CMK (cell line): ENCODE measurements at places on chromosomes 7 and 10.
A peak's percentile ranks its signal among the peaks of the same experiment; 100 is the strongest.

DNA sequence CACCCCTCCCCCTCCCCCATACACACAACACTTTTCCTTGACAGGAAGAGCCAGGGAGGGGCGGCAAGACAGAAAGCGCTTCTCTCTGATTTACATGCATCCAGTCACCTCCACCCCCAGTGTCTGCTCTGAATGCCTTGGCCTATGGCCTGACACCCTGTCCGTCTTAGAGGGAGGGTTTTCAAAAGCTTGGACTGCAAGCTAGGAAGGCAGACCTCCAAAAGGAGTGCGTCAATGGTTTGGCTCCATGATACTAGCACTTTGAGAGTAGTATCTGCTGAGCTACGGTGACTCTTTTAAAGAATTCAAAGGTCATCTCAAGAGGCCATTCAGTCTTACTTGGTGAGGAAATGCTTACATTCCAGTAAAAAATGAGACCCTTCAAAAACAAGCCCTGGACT, 20.3 kb upstream of the PAX2 start:
- no peak for DNase-seq

DNA sequence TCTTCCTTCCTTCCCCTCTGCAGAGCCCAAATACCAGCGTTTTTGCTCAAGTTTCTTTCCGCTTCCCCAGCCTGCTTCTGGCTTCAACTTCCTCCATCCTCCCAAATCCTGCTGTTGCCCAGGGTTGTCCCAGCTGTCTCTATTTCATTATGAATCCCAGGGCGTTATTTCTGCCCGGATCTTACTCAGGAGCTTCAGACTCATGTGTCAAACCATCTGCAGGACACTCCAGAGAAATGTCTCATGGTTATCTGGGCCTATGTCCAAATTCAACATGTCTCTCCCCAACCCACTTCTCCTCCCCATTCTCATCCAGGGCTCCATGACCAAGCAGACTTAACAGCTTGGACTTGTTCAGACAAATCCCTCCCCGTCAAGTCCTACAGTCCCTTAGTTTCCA, 15.6 kb downstream of the ARHGAP22 start:
- no peak for DNase-seq

GRCh38 chr7:24576171-24577025, 3.1 kb downstream of the PALS2 start:
- no peak for DNase-seq

- DNase-seq = no peak
Measured at GRCh38 chr7:91358303-91358702, 94.1 kb downstream of the FZD1 start.

DNA sequence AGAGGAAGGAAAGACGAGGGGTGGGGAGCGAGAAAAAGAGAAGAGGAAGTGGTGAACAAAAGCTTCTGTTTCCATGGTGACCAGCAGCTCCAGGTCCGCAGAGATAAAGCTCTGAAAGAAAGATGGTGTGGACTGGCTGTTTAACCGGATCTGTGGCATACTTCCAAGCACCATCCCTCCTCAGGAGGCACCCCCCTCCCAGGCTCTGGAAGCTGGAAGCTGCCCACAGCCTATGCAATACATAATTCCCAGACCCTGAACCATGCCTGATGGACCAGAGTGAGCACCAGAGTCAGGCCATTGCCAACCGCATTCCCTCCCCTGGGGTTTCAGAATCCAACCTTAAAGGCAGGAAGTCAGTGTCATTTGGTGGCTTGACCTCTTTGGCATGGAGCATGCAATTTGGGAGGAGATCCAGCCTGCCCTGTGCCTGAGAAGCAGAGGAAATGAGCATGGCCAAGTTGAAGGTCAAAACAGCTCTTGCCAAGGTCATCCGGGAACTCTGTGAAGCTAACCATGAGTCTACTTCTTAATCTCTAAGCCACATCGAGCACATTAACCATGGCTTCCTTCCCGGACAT, 22.2 kb upstream of the CPXM2 start:
- peak; percentile 72 for DNase-seq

- DNase-seq = no peak
Measured at GRCh38 chr10:94194256-94194655, 168.5 kb downstream of the NOC3L start.
